Renal cortex interstitium (tissue), 15 donors: ENCODE measurements at places on chromosomes 5 and 9. TPM values are rescaled to one million over a fixed set of nuclear protein-coding genes. Genes with fewer than 3 reads are reported as not detected.

Gene ZNF300
- 40.1 TPM for polyA plus RNA-seq

Gene CCDC152
- polyA plus RNA-seq: 10.5 TPM

Gene SMIM27
- 18.0 TPM for polyA plus RNA-seq

Gene SLC1A3
- polyA plus RNA-seq: 1.9 TPM
